ENCODE measurements at places on chromosomes 2 and 18.

DNA sequence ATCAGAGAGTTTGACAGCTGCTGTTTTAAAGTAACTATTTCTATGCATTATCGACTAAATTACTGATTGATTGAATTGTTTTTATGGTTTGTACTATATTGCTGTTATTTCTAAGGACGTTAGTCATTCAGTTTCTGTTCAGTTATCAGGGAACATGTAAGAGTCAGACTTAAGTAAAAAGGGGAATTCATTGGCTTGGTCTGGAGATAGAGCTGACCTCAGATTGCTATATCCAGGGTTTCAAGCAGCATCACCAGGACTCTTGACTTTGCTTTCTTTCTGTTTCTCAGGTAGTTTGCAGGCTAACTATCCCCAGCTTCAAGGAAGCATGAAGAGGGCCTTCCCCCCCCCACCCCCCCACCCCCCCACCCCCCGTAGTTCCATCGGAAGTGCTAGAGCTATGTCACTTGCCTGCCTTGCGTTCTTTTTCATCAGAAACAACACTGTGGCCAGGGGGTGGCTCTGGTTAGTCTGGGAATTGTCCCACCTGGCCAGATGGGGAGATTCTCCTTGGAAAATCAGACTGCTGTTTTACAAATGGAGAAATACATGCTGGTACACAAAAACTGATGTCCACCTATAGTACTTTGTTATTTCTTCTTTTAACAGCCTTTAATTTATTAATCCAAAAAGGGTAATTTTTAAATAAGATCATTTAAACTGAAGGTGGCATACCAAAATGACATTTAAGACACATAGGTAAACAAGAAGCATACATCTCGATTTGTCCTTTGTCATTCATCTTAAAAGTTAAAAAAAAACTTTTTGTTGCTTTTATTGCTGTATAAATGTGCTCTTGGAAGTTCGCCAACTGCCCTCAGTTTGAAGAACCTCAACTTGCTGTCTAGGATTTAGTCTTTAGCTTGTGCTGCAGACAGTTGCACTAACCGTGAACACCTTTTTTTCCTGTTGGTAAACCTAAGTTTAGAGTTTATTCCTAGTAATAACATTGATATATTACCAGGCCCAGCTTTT, 9.4 kb downstream of the SMAD4 start:
- no peak for DNase-seq

DNA sequence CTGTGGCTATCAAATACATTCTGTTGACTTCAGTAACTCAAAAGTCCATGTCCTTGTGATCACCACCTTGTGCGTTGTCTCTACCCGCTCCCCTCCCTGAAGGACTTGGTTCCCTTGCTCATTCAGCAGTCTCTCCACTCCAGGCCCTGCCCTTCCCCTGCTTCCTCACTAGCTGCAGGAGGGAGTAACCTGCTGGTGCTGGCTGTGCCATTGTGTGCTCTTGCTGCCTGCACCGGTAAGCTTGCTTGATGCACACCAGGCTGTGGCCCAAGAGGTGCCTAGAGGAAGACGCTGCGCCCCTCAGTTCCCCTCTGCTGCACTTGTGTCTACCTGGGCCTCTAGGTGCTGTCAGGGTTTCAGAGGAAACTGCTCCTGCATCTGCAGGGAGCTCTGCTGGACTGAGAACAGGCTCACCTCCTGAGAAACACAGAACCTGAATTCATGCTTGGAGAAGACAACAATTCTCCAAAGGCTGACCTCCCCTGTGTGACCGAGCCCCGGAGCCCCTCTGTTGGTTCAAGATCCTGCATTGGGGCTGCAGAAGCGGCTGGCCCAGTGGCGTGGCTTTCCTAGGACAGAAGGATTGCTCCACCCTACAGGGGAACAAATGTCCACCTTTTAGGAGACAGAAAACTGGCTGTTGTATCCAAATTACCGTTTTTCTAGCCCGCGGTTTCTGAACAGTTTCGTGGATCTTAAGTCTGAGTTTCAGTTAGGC, 33.6 kb downstream of the PTPRM start:
- DNase-seq = no peak

GRCh38 chr2:214377286-214377624, 33.6 kb upstream of the VWC2L start:
- no peak for DNase-seq

- no peak for DNase-seq
These were observed 1.7 kb downstream of the NAT8 start for GRCh38 chr2:73640511-73640911.

- no peak for DNase-seq
These were observed 244.0 kb upstream of the HS6ST1 start for GRCh38 chr2:128562471-128563347.

DNA sequence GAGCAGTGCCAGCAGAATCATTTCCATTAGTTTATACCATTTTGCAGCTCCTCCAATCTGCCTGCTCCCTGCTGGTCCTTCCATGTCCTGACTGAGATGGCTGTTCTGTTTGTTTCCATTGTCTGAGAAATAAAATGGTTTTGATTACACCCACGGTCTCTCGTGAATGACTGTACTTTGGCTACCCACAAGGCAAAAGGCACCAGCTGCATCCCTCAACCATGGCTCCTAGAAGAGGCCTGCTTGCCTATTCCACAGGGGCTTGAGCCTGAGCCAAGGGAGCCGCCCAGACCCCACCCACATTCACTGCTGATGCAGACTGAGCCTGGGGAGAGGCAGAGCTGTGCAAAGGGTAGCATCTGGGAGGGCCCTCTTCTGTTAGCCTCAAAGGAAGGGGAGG, 31.2 kb downstream of the MARCHF4 start:
- DNase-seq = no peak

DNA sequence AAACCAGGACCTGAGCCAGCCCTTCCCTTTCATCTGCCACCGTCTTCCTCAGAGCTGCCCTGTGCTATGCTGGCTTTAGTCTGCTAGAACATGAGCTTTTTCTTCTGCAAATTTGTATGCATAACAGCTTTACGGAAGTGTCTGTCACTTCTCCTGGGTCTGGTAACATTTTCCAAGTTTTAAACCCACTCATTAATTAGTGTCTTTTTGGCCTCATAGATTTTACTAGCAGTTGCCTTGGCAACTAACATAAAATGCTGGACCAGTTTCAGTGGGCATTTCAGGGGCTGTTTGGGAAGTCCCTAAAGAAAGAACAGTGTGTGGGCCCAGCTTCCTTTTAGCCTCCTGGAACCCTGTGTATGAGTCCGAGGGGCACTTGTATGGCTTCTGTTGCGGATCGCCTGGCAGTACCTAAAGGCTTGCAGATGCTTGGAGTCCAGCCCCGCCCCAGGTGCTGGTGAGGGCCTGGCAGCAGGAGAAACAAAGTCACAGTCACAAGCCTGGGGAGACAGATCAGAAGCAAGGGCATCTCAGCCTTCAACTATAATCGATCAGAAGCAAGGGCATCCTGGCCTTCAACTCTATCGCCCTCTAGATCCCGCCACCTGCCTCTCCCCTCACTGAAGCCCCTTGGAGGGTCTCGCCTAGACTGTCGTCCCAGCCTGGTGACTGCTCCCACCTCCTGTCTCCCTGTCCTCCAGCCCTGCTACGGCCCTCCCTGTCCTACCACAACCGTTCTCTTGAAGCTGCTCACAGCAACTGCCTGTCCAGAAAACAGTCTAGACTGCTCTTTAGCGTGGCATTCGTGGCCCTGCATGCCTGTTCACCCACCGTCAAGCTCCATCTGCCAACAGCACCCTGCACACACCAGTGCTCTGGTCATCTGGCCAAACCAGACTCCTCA, 36.8 kb upstream of the MAPRE3 start:
- DNase-seq = no peak

GRCh38 chr2:3703236-3703756, at the start of gene DCDC2C:
TSS of gene DCDC2C (plus strand) at chr2:3703575. CDS start at chr2:3703752, 177 bp downstream.
- no peak for DNase-seq

DNA sequence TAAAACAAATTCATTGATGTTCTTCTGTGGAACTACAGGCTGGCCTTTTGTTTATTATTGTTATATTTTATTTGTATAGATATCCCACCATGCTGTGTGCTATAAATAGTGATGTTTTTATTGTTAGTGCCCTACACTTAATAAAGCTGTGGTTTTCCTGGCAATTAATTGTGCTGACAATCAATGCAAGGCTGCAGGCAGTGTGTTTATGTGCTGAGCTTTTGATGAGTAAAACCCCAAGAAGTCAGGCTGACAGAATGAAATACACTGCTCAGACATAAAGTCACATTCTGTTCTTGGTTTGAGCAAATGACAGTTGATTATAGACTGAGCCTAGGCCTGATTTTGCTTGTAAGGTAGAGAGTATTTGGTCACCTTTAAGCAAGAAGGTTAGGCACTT, 362.7 kb downstream of the CPS1 start:
- no peak for DNase-seq

DNA sequence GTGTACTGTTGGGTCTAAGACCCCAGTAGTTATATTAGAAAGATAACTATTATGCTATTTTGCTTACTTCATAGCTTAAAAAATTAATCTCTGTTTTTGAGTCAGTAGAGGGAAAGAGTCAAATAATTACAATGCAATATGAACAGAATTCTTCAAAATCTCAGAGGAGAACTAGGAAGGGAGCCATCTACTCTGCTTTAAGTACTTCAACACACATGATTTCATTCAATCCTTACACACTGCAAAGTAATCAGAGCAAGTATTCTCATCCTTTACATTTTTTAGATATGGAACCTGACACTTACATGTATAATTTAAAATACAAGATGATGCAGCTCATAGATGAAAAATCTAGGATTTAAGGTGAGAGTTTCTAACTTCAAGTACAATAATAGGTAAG, 27.7 kb downstream of the COL5A2 start:
- no peak for DNase-seq

DNA sequence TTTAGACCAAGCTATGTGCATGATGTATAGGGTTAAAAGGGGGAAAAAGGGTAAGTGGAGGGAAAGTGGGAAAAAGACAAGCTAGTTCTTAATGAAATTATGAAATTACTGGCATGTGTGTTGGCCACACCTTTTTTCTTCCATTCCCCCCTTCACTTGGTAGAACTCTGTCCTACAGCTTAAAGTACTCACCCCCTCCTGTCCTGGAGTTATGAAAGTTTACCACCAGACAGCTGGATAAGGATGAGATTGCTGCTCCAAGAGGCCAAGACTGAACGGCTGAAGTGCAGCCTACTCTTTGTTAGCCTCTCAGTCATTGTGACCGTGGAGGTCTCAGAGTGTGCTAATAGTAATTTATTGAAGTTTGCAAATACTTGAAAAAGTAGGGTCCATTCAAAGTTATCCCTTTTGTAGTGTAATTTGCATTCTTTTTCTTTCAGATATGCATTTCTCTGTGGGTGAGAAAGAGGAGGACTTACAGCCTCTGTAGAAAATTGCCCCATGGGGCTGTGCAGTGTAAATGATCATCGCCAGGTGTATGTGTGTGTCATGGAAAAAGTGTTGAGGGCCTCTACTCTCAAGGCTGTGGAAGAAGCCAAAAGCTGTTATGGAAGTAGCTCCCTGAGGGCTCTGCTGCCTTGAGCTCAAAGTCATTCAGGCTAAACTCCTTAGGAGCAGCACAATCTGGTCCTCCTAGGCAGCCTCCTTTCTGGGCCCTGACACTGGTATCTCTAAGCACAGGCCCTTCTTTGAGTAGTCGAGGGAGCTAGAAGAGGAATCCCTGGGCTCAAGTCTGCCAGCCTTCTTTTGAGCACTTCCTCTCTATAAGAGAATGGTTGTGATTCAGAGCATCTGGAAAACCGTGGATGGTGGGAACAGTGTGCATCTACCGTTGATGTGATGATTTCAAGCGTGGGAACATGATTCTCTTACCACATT, 46.2 kb downstream of the LHCGR start:
- DNase-seq = no peak

- DNase-seq = no peak
These were observed 457.9 kb downstream of the PIK3C3 start for GRCh38 chr18:42412896-42413295.

DNA sequence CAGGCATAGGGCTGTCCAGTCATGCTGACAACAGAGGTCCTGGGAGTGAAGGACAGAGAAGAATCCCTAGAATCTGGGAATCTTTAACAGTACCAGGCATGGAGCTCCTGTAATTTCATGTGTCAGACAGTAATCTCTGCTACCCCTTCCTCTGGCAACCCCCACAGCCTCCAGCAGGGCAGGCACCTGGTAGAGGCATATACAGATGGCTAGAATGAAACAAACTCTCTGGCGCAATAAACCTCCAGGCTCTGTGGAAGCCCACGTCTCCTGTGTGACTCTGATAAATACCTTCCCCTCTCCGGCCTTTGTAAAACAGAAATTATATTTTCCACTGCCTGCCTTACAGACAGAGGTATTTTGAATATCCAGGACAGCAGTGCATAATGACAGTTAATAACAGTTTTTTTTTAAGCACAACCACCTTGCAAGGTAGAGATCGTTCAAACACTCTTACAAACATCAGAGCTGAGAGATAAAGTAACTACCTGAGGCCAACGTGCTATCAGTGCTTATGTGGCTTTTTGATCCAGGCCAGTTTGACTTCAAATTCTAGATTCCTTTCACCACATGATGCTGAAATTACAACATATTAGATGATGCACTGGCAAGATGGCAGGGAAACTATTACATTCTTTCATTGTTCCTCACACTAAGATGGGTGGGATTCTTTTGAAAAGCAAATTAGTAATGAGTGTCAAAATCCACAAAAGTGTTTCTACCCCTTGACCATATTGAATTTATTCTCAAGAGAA, 47.7 kb upstream of the TMEM247 start:
- no peak for DNase-seq

DNA sequence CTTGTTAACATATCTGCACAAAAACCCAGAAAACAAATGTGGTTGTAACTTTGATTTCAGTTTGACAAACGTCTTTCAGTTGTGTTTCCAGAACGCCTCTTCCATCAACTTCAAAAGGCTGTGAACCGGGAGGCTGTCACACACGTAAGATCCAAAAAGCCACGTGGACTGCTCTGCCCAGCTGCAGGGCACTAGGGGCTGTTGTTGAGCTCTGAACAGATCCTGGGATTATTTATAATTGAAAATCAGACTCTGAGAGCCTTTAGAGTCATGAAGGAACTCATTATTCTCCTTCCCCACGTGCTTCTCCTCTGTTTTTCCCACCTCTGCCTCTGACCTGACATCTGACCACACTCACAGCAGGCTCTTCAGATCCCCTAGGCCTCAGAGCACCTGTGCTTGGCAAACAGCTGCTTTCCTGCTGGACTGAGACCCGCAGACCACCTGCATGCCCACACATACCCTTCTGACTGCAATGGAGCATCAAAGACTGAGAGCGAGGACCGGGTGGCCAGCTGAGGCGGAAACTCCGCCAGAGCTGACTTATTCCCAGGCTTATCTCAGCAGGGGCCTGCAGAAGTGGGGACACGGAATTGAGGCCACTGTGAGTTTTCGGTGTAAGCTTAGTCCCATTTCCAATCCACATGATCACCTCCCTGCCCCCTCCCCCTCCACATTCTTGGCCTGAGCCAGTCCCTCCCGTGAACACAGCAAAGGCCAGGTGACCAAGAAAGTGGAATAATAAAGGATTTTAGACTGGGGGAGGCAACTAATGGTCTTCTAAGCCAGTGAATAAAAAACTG, 114.8 kb downstream of the ATL2 start:
- DNase-seq = no peak

- DNase-seq = no peak
These were observed 175.9 kb upstream of the FN1 start for GRCh38 chr2:215611609-215612386.

GRCh38 chr18:8242151-8242696, 367.0 kb upstream of the RAB12 start:
- no peak for DNase-seq

Data from T1000 (cell line).